ENCODE measurements at places on chromosomes 13 and 19.
A peak's percentile ranks its signal among the peaks of the same experiment; 100 is the strongest.

GRCh38 chr19:3543150-3544057 lies 4.4 kb downstream of the TEKTIP1 start:
- DNase-seq: no peak

DNA sequence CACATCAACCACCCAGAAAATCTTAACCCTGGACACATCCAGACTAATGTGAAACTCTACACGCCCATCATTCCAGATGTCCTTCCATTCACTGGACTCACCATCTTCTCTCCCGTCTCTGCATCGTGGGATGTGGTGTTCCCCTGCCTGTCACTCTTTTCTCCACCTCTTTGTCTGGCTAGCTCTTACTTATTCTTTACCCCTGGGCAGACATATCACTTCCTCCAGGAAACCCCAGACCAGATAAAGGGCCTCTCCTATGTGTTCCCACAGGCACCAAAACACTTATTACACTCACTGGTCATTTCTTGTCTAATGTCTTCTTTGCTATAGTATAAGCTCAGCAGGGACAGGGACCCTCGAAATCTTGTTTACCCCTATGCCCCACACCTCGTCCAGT lies 109.3 kb upstream of the IPO5 start:
- no peak for DNase-seq

DNA sequence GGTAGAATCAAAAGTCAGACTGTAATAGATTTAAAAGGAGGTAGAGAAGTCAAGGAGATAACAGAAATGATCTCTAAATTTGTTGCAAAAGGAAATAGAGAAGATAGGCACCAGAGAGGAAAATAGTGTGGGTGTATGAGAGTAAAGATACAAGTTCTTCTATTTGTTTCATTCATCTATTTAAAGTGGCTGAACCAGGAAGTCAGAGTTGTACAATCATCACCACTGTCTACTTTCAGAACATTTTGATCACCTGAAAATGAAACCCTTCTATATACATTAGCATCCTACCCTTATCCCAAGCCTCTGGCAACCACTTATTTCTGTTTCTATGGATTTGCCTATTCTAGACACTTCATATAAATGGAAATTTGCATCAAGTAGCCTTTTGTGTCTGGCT lies 36.7 kb downstream of the INTS6 start:
- no peak for DNase-seq

- DNase-seq: no peak
These were observed 6.7 kb downstream of the DBP start for GRCh38 chr19:48630296-48631063.

- peak; percentile 54 for DNase-seq
These were observed 92.2 kb downstream of the SLC7A1 start for GRCh38 chr13:29503041-29503837.

GRCh38 chr13:78309497-78310180 lies 293.7 kb downstream of the POU4F1 start:
- no peak for DNase-seq

GRCh38 chr13:33191425-33192210 lies 93.9 kb downstream of the STARD13 start:
- peak; percentile 55 for DNase-seq

GRCh38 chr19:48755787-48756186 lies 463 bp downstream of the FGF21 start:
- no peak for DNase-seq

DNA sequence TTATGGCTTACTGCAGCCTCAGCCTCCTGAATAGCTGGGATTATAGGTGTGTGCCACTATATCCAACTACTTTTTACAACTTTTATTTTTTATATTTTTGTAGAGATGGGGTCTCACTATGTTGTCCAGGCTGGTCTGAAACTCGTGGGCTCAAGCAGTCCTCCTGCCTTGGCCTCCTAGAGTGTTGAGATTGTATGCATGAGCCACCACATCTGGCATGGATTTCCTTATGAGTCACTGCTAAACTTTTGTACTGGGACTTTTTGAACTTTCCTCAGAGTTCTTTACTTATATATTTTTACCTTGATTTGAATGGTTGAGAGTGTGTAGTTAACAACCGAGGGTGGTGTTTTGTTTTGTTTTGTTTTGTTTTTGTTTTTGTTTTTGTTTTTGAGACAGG lies 33.4 kb downstream of the DNAJC3 start:
- DNase-seq: peak; percentile 66

DNA sequence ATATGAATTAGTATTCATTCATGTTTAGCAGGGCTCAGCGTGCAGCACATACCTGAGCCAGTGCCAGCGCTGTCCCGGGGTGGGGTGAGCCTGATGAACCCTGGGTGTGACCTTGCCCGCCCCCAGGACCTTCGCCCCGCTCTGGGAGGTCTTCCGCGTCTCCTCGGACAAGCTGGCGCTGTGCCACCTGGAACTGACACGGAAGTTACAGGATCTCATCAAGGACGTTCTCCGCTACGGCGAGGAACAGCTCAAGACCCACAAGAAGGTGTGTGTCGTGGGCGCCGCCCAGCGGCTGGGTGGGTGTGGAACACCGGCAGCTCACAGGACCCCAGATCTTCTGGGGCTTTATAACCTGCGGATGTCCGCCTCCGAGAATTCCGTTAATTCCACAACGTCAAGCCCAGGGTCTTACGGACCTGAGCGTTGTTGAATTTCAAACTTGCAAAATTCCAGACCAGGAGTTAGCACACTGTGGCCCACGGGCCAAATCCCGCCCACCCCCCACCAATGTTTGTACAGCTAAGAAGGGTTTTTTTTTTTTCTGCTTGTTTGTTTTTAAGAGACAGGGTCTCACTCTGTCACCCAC lies 15.4 kb downstream of the FCHO1 start:
- peak; percentile 77 for DNase-seq

DNA sequence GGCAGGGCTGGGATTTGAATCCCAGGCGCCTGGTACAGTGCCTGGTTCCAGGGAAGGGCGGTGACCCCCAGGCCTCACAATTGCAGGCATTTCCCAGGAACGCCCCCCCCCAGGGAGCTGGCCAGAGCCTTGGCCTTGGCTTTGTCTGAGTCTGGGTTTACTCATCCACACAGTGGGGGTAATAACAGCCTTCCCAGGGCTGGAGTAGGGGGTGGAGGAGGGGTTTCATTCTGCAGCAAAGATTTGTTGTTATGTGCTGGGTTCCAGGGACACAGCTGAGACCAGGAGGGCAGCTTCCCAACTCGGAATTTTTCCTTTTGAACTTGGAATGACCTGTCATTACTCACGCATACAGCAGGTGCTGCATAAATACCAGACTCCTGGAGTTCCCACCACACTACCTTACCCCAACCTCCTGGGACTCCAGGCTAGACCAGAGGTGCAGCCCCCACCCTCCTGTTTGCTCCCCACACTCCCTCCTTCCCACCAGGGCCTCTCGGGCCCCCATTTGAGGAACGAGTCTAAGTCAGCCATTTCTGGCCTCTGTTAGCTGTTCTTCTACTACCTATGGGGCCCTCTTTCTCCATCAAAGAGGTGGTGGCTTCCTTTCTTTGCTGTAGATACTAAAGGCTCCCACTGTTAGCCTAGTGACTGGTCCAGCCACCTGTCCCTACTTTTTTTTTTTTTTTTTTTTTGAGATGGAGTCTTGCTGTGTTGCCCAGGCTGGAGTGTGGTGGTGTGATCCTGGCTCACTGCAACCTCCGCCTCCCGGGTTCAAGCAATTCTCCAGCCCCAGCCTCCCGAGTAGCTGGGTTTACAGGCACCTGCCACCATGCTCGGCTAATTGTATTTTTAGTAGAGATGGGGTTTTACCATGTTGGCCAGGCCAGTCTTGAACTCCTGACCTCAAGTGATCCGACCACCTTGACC lies 1.6 kb upstream of the ADAMTS10 start:
- peak; percentile 79 for DNase-seq

- no peak for DNase-seq
These were observed 776 bp upstream of the NCLN start for GRCh38 chr19:3184847-3185460.

DNA sequence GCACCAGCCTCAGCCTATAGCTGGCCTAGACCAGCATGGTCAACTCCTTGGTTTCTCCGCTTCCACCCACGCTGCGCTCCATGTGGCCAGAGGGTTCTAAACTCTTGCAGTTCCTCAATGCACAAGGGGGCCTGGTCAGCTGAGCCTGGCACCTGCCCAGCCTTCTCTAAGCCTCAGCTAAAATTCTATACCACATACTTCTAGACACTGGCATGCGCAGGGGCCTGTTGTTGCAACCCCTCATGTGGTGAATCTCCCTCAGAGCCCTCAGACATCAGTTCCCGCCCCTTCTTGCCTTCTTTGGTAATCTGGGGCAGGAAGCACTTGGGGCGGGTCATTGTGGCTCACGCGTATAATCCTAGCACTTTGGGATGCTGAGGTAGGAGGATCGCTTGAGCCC lies 19.7 kb upstream of the LDLR start:
- no peak for DNase-seq

DNA sequence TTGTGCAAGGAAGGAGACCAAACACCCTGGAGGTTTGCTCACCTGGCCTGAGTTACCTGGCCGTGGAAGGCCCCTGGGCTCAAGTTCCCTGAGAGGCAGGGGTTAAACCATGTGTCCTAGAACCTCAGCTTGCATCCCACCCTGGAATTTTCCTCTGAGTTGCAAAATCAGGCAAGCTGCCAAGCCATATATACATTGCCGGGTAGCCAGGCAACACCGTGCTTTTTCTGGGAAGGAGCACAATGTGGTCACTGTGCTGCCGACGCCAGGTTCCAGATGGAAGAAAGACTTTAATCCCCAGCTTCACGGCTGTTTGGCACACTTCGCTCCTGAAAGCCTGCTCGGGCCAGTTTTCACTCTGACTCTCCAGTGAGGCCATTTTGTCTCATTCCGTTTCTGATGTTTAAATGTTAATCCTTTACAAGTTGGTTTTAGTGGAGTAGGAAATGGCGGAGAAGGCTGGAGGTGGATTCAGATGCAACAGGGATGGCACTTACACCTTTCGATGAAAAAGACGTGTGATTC lies 60.1 kb upstream of the PEG3 start:
- DNase-seq: no peak

- DNase-seq: peak; percentile 41
These were observed 413 bp downstream of the N4BP2L2 start for GRCh38 chr13:32538143-32538620.

DNA sequence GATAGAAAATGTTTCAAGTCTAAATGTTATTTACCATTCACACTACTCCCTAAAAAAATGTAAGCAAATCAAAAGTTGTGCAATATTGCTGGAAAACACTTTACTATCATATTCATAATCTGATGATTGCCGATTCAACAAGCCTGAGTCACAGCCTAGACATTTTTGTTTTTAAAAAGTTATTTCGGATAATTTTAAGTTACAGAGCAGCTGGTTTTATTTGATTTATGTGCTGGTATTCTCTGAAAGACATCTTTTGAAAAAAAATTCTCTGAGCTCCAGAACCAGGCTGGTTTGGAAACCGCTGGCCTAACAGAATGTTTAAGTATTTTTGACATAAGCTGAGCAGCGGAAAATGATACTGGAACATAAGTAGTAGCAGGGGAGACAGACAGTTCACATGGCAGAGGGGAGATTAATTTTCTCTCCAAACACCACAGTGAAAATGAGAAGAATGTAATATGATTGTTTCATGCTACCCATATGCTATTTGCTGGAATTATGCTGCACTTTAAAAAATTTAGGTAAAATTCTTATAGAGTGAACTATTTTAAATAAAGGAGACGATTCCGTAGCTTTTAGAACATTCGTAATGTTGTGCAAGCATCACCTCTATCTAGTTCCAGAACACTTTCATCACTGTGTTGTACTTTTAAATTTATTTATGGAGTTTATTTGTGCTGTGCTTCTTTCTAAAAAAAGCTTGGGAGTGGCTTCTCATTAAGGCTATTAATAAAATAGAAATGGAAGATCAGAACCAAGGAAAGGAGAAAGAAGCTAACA lies 36.1 kb downstream of the TBC1D4 start:
- DNase-seq: peak; percentile 52

- DNase-seq: peak; percentile 22
These were observed 644.7 kb upstream of the KLF12 start for GRCh38 chr13:74778946-74779345.

GRCh38 chr13:52127783-52128702 lies 830 bp downstream of the NEK5 start:
- peak; percentile 47 for DNase-seq

GRCh38 chr13:33919120-33919519 lies 101.2 kb downstream of the RFC3 start:
- DNase-seq: peak; percentile 5

DNA sequence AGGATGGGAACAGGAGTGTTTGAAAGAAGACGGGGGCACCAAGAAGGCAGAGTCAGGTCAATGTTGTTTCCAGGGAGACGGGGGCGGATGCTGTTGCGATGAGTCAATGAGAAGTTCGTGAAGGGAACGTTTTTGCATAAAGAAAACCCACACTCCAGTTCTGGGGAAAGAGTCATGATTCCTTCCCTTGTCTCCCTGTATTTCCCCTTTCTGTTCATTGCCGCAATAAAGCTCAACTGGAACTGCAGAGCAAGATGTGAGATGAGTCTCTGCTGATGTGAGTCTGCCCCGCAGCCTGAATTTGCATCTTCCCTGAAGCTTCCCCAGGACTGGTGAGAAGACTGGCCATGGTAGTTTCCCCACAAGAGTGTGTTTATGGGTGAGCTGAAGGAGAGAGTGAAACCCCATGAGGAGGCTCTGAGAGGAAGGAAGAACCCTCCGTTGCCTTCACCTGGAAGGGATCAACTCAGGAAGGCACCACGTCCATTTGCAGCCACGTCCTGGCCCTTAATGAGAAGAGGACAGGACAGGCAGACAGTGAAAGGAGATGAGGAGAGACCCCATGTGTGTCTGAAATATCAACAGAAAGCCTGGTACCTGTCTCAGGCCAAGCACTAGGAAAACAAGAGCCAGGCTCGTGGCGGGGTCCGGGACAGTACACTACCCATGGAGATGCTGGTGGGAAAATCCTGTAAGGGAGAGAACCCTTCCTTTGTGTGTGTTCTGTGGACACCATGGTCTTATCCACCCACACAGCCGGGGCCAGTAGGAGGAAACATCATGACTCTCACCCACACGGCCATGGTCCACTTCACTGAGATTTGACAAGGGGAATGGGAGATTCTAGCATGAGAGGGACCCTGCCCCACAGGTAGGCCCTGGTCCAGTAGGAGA lies 13.7 kb downstream of the LILRA1 start:
- no peak for DNase-seq

- peak; percentile 9 for DNase-seq
These were observed 15.4 kb downstream of the ANKRD24 start for GRCh38 chr19:4197625-4198466.
